ENCODE measurements at places on chromosomes 5 and 9. TPM values are rescaled to one million over a fixed set of nuclear protein-coding genes. Genes with fewer than 3 reads are reported as not detected.

DNA sequence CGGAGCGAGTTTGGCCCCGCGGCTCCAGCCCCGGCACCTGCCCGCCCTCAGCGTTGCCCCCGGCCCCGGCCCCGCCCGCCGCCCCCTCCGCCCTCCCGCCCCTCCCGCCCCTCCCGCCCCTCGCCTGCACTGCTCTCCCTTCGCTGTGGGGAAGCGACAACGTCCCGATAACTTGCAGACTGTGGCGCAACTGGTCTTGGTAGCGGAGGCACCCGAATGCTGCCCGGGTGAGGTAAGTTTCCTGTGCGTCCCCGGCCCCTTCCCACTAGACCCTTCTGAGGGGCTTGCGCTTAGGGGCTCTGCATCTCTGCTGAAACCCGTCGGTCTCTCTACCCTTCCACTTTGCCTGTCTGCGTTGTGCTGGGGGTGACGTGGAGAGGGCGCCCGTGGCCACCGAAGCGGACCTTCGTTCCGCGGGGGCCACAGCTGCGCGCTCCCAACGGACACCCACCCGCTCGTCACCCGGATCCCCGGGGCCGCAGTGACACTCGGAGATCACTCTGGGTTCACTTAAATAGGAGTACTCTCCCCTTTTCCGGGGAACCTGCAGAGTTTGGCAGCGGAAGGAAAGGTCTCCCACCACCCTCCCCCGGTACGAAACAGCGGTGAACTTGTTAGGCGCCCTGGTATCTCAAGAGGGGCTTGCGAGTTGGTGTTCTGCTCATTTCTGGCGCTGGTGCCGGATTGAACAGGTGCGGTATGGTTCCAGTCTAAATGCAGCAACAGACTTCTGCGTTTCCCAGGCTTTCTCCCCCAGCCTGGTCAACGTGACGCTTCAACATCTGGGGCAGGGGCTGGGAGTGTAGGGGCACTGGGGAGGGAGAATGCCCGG, 707 bp downstream of the PIP5K1B start:
- no peak for DNase-seq

Gene C5orf58
- total RNA-seq = not detected

GRCh38 chr9:96453625-96454024, 3.7 kb downstream of the HABP4 start:
- no peak for DNase-seq

- no peak for DNase-seq
Observed at GRCh38 chr5:113512341-113512740, 1.2 kb upstream of the YTHDC2 start.

Gene SLC31A2
- total RNA-seq = 6.5 TPM

DNA sequence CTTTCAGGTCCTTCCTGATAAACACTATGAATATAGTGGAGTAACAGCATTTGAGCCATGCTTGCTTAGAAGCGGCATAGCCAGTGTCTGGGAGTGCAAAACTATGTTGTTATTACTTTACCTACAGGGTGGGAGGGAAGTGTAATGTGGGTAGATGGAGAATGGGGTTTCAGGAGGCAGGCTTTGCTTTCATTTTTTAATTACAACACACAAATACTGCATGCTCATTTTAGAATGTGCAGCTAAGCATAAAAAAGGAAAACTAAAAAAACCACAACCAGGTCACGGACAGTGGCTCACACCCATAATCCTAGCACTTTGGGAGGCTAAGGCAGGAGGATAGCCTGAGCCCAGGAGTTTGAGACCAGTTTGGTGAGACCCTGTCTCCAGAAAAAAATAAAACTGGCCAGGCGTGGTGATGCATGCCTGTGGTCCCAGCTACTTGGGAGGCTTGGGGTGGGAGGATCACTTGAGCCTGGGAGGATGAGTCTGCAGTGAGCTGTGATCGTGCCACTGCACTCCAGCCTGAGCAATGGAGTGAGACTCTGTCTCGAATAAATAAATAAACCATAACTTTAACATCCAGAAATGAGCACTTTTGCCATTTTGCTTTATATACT, 20.2 kb downstream of the HAVCR1 start:
- no peak for DNase-seq

- DNase-seq = no peak
Observed at GRCh38 chr5:74212336-74212735, 428.2 kb downstream of the ENC1 start.

GRCh38 chr5:169265888-169266287, 35.1 kb downstream of the SLIT3 start:
- no peak for DNase-seq

DNA sequence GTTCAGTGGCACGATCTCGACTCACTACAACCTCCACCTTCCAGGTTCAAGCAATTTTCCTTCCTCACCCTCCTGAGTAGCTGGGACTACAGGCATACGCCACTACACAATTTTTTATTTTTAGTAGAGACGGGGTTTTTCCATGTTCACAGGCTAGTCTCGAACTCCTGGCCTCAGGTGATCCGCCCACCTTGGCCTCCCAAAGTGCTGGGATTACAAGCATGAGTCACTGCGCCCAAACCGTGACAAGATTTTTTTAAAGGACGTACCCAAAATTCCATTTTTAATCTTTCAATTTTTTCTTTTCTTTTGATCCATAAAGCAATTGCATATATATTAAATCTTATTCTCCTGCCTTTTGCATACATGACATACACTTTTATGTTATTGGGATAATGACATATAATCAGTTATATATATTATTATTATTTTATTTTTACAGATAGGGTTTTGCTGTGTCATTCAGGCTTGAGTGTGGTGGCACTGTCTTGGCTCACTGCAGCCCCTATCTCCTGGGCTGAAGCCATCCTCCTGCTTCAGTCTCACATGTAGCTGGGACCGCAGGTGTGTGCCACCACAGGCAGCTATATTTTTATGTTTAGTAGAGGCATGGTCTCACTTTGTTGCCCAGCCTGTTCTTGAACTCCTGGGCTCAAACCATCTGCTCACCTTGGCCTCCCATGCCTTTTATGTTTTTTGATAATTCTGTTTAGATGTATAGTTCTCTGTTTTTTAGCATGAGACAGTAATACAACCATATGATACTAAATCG, 71.9 kb downstream of the RAB24 start:
- DNase-seq = no peak

- DNase-seq = no peak
Observed at GRCh38 chr9:129702589-129703520, 37.4 kb downstream of the PRRX2 start.

Gene PCDHA7
- not detected for total RNA-seq

DNA sequence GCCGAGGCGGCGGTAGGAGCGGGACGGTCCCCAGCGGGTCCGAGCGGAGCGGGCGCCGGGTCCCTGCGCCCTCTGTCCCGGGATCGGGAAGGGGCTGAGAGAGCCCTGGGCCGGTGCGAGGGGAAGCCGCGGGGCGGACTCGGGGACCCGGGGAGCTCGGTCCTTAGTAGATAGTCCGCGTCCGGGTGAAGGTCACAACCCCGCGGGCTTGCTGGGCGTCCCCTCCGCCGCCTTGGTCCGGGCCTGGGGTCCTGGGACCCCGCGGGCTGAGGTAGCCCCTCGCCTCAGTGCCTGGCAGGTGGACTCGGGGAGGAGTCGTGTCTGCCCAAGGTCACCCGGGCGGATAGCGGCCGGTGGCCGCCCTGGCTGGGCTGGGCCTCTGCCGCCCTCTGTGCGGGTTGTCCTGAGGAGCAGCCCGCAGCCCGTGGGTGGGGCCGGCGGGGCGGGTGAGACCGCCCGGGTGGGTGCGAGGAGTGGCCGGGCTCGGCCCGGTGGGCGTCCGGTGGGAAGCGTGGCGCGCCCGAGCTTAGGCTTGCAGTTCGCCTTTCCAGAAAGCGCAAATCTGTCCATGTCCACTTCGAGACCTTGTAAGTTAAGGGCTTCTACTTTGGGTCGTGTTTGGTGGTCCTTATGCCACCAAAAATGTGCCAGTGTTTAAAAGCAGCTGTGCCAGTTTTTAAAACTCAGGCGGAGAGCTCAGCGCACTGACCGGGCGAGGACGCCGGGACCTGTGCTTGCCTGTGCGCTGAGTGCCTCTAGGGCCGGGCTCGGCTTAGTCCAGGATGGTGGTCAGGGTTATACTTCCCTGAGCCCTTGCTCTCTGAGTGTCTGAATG, 554 bp downstream of the SDHA start:
- peak; percentile 9 for DNase-seq

DNA sequence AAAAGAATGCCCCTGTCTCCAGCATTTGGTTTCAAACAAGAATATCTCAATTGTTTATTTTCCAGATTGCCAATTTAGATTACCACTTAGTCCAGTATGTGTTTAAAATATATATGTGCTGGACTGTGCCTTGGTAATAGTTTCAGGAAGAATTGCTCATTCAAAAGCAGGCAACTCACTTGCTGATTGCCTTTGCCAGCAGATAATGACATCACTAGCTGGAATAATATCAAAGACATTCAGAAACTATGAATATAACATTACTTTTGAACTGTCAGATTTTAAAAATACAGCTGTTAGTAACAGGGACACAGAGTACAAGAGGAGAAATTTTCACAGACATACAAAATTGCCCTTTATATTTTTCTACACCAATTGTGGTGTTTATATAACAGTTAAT, 96.0 kb upstream of the ITGA2 start:
- DNase-seq = no peak

- no peak for DNase-seq
Observed at GRCh38 chr5:122154910-122155309, 25.6 kb downstream of the ZNF474 start.

GRCh38 chr5:10489810-10490426, 48.2 kb downstream of the ROPN1L start:
- peak; percentile 1 for DNase-seq

DNA sequence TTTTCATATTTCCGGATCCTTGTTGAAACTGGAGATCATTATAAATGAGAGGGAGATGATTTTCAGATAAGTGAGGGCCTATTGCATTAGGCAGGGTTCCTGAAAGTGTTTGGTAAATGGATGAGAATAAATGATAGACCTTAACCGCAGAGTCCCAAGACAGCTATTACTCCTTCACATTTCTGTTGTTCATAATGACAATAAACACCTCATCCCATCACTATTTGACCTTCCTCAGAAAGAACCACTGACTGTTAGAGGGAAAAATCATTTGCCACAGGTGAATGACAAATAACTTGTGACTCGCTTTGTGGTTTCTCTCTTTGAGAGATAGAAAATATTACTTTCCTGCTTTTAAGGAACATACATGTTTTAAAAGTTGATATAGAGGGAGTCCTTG, 47.3 kb upstream of the TRMT10B start:
- DNase-seq = no peak

- no peak for DNase-seq
Observed at GRCh38 chr5:62593331-62593730, 14.7 kb downstream of the LRRC70 start.

- DNase-seq = no peak
Observed at GRCh38 chr9:82031538-82032280, 43.1 kb downstream of the SPATA31D1 start.

Gene PITX1
- 1.1 TPM for total RNA-seq

- no peak for DNase-seq
Observed at GRCh38 chr5:32618962-32619361, 33.6 kb downstream of the SUB1 start.

DNA sequence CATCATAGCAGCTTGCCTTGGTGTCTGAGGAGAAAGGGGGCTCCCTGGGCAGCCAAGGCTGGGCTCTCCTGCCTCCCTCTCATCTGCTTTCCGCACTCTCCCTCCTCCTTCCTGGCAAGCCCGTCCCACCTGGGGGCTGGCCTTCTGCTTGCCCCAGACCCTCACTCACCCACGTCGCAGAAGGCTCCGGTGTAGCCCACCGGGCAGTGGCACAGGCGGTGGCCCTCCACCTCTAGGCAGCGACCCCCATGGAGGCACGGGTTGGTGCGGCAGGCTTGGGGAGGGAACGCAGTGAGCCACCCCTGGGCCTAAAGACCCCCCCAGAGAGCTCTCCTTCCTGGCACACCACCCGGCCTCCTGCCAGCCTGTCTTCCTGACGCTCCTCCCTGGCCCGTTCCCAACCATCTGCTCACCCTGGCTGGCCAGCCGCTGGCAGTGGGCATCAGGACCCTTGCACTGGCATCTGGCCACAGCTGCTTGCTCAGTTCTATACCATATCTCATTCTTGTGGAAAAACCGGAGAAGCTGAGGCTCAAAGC, 4.2 kb upstream of the PFN3 start:
- no peak for DNase-seq

DNA sequence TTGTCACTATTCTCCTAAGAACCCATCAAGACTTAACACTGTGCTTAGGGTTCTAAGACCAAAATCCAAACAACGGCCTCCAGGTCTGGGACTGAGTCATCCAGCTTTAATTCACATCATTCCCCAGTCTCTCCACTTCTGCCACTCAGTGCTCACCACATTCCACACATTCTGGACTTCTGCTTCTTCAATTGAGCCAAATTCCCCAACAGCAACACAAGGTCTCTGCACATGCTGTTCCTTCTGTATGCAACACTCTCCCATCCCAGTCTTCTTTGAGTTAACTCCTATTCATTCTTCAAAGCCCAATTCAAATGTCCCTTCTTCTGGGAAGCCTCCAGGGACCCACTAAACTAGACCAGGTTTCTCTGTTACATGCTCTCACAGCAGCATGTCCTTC, 97.8 kb downstream of the GPR21 start:
- no peak for DNase-seq

DNA sequence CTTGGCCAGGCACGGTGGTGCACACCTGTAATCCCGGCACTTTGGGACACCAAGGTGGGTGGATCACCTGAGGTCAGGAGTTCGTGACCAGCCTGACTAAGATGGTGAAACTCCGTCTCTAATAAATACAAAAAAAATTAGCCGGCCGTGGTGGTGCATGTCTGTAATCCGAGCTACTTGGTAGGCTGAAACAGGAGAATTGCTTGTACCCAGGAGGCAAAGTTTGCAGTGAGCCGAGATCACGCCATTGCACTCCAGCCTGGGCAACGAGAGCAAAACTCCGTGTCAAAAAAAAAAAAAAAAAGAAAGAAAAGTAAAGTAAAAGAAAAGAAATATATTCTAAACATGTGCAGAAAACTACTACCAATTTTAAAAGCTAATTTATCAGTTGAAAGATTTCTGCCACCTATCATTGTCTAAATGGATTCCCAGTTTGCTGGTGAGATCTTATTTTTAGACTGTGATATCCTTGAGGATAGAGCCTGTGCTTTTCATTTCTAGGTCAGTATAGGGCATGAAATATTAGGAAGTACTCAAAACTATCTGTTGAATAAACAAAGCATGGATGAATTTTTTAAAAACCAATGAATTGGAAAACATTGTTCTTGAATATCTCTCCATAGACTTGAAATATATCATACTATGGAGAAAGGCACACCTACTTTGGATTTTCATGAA, 86.9 kb downstream of the NFIB start:
- no peak for DNase-seq

Gene REEP2
- 5.1 TPM for total RNA-seq

GRCh38 chr5:161467703-161468102, 78.8 kb downstream of the GABRB2 start:
- DNase-seq = no peak

GRCh38 chr5:118354797-118355196, 633.5 kb downstream of the DTWD2 start:
- no peak for DNase-seq

Gene ZBED3
- total RNA-seq = 0.49 TPM

DNA sequence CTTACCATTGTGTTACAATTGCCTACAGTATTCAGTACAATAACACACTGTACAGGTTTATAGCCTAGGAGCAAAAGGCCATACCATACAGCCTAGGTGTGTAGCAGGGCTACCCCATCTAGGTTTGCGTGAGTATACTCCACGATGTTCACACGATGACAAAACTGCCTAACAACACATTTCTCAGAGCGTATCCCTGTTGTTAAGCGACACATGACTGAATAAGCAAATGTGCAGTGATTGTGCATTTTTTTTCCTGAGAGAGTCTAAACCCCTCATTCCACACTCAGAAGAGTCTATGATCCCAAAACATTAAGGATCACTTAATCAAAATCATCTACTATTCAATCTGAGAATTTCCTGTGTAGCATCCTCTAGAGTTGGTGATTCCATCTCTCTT, 68.4 kb upstream of the GABRP start:
- no peak for DNase-seq

Gene PCDHGA3
- total RNA-seq = not detected

Gene ADGRD2
- total RNA-seq = not detected

Gene CNTNAP3
- total RNA-seq = not detected
